Stimulated activated CD8-positive, alpha-beta memory T cell treated with anti-CD3 and anti-CD28 coated beads, Interleukin-4, amount 100 ng/mL, for 1 hour (primary cell): ENCODE measurements at places on chromosomes 3 and 15.

GRCh38 chr3:14512281-14512941 is 27.7 kb downstream of the GRIP2 start:
- DNase-seq = no peak

GRCh38 chr15:67822537-67823313 is 2.6 kb upstream of the SKOR1 start:
- DNase-seq = no peak

- no peak for DNase-seq
Measured at GRCh38 chr3:108098003-108098370, 7.2 kb upstream of the CD47 start.

- no peak for DNase-seq
Measured at GRCh38 chr15:81265256-81265943, 58.5 kb downstream of the STARD5 start.

DNA sequence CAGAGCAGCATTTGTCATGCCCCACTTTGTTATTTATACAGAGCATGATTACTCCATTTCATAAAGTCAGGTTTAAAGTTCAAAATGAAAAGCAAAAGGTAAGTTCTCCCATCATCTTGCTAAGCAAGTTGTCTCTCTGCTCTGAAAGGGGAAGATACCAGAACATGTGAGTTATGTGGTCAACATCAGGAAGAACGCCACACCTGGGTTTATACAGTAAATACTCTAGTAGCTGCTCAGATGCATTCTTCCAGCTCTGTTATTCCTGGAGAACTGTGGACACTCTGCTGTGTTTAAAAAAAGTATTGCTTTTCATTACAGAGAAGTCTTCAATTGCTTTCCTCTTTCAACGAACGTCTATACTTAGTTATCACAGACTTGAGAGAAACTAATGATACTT is 145.7 kb downstream of the PLCL2 start:
- DNase-seq = no peak
